ENCODE measurements at places on chromosomes 13 and 19.

DNA sequence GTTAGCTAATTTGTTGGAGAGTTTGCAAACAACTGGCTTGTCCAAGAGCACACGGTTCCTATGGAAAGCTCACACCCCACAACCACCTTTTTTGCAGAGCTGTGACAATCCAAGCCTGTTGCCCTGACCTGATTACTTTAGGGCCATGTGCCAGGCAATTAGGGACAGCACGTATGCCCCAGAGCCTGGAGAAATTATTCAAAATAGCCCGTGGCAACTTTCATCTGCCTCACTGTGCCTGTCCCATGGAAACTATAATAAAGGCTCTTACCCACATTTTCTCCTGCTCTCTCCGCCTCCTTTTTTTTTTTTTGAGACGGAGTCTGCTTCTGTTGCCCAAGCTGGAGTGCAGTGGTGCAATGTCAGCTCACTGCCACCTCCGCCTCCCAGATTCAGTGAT, 18.6 kb upstream of the FBN3 start:
- no peak for DNase-seq

DNA sequence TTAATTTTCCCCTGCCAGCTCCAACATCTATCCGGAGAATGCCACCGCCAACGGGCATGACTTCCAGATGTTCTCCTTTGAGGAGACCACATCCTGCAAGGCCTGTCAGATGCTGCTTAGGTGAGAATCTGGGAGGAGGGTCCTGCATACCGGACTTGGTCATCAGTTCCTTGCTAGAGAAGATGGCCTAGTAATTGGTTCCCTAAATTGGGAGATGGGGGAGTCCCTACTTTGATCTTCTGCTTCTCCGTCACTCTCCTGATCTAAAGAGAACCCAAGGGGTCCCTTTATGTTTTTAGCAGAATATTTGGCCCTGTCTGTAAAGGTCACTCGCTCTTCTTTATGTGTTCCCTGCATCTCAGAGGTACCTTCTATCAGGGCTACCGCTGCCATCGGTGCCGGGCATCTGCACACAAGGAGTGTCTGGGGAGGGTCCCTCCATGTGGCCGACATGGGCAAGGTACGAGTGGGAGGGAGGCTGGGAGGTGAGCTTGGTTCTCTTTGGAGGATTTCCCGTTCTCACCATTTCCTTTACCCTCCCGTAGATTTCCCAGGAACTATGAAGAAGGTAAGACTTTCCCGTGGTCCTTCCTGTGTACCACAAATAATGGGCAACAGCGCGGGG, 54.1 kb upstream of the ADGRE1 start:
- DNase-seq = no peak

DNA sequence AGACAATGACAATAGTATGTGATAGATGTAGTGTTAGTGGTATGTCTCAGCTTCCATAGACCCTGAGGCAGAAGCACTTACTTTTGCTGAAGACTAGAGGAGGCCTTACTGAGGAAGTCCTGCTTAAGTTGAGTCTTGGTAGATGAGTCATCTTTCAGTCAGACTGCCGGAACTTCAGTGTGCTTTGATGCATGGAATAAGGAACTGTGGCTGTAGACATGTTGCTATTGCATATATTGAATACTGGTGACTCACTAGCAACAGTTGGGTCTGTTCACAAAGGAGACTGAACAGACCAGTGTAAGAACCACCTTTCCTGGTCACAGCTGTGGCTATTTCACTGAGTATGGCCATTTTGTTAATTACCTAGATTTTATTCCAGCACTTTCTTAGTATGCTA, 1000.6 kb downstream of the OLFM4 start:
- no peak for DNase-seq

DNA sequence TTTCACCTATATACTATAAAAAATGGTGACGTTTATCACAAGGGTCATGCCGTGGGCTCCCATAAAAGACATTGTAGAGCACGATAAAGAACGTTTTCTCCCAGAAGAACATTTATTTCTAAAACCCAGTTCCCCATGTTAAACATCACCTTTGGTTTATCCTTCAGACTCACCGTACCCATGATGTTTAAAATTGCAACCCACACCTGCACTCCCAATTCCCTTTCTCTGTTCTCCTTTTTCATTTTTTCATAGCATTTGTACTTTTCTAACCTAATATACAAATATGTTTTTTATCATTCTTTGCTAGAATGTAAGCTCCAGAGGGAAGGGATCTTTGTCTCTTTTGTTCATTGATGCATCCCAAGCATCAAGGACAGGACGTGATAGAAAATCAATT, 2.0 kb downstream of the RCBTB2 start:
- DNase-seq = no peak

DNA sequence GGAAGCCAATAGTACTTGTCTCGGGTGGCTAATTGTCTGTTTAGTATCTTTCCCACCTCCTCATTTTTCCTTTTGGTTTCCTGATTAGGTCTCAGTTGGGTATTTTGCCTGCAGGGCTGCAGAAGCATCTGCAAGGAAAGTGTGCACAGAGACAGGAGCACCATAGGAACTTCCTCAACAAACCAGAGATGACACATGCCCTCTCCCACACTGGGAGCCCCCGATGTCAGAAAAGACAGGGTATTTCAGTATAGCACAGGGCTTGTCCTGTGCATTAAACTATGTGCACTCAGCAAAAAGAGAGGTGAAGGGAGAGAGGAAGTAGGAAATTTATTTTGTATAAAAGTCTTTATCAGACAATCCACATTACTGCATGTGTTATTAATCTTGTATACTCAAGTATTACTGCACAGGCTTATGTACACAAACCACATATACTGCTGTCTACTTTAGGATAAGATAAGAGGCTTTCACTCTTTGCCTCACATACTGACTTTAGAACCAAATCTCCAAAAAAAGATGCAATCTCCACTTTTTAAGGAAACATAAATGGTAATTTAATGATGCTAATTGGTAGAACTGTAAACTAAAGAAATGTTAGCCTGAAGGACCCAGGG, 501.0 kb downstream of the FOXO1 start:
- DNase-seq = no peak

DNA sequence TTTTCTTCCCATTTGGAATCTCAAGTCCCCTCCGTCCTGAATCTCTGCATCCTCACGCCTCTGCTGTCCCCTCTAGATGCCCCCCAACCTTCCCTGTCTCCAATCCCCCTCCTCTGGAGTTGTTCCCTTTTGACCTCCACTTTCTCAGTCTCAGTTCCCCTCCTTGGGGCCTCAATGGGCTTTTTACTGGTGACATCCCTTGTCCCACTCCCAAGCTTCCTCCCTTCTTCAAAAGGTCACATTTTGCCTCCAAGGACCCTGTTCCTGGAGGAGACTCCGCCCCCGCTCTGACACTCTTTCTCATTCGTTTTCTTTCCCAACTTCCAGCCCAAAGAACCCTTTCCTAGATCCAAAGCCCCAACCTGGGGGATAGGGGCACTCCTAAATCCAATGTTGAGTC, 1.0 kb downstream of the AP2S1 start:
- DNase-seq = no peak

DNA sequence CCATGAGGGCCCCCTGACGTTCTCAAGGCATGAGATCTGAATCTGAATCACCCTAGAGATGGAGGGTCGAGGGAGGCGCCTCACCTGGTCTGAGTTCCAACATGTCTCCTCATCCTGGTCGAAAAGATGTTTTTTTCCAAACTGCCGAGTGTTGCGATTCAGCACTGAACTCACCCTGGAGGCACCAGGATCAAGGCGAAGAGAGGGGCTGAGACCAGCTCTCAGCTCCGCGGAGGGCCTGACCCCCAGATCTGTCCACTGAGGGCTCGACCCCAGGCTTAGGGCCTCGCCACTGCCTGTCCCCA, 555 bp downstream of the NR2C2AP start:
- DNase-seq = no peak

GRCh38 chr13:76314495-76314894, 571.7 kb downstream of the KCTD12 start:
- DNase-seq = no peak

- no peak for DNase-seq
Observed at GRCh38 chr19:54029301-54029700, 34.4 kb downstream of the VSTM1 start.

DNA sequence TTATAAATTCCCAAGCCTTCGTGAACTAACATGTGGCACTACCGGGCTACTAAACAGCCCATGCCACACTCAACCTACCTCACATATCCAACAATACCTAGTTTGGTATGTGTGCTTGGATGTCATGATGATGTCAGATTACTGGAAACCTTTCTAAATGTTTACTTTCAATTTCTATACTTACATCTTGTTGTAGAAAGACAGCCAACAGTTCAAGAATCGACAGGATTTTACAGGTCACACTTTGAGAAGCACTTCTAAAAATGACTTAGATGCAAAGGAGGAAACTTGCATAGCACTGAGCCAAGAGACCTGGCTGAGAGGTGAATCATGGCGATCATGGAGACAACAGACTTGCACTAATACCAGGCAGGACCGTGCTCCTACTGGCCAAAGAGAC, 209.9 kb downstream of the COL4A1 start:
- no peak for DNase-seq

GRCh38 chr19:39158646-39159260, 33.2 kb downstream of the PAK4 start:
- no peak for DNase-seq
